ENCODE measurements at places on chromosomes 4 and X. TPM values are rescaled to one million over a fixed set of nuclear protein-coding genes. Genes with fewer than 3 reads are reported as not detected.

The SASH3 gene
- 8.3 TPM for total RNA-seq

The PASD1 gene
- total RNA-seq: not detected

The BEX5 gene
- total RNA-seq: 4.7 TPM

- DNase-seq: no peak
These were observed 127.3 kb downstream of the ATP10D start for GRCh38 chr4:47612116-47613023.

DNA sequence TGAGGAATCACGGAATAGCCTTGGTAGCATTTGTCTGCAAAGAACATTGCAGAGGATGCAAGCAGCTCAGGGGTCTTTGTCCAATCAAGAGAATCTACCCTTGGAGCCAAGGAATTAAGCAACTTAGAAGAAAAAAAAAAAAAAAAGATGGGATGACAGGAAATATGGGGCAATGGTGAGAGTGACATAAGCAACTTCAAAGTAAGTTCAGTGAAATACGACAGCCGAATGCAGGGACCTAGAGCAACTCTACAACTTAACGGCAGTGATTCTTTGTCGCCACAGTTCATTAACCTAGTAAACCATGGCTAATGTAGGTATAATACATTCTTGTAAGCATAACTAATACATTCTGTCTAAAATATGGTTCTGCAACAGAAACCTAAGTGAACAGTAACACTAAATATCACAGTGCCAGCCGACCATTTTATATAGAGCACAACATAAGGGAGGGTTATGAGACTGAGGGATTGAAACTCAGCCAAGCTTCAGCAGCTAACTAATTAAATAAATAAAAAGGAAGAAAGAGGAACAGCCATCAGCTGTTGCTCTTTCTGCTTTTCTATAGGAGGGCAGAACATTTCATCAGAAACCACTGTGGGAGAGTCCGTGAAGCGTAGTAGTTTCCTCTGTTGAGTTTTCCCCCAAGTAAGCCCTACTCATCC lies 74.7 kb downstream of the PPARGC1A start:
- DNase-seq: no peak

DNA sequence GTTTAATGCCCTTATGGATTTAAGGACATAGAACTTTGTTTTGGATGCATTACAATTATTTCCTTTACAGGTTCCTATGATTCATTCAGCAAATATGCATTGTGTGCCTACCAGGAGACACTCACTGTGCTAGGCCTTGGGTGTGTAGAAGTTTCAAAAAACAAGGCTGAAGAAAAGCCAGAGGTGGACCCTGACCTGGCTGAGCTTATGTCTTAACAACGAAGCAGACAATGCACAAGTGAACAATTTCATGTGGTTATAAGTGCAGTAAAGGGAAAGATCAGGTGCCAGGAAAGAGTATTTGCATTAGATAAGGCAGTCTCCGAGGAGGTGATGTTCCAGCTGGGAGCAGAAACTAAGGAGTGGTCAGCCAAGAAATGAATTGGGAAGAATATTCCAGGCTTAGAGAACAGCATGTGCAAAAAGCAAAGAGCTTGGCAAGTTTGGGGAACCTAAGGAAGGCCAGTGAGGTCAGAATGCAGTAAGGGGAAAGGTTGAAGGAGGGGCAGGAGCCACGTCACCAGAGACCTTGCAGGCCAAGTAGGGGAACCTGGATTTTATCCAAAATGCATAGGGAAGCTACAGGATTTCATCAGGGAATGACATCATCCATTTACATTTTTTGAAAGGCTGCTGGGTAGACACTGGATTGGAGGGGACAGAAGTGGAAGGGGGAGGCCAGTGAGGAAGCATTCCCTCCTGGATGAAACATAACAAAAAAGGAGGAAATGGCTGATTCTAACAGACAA lies 193.6 kb downstream of the SOWAHB start:
- no peak for DNase-seq

- no peak for DNase-seq
These were observed 14.8 kb downstream of the TECRL start for GRCh38 chr4:64394469-64394868.

DNA sequence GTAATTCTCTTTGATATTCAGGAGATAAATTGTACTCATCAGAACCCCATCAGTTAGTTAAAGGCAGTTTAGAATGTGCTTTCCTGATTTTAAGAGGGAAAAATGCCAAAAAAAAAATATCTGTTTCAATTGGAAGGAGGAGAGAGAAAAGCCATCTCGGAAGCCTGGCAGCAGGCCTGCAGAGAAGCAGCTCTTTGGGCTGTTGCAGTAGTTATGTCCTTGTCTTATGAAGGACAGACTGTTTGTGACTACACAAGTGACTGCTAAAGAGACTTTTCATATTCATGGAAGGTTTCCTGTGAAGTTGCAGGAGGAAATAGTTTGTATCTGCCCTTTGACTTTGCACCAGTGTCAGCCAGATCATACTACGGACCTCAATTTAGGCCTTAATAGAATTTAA lies 88.8 kb downstream of the DCLK2 start:
- DNase-seq: no peak

DNA sequence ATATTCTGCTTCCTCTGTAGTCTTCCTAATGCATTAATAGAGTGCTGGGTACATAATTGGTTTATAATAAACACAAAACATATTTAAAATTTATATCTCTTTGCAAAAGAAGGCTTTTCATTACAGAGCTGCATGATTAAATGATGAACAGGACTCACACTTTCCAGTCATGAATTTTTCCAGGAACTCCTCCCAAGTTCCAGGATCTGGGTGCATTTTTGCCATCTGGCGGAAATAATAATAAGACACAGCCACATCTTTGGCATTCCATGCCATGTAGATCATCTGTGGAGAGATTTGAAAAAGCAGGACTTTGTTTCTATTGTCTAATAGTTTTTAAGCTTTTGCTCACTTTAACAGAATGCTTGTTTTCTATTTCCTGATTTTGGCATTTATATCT lies 40.2 kb upstream of the SULT1B1 start:
- no peak for DNase-seq

GRCh38 chr4:92066485-92066884 lies 237.3 kb upstream of the GRID2 start:
- no peak for DNase-seq

- no peak for DNase-seq
These were observed 1.2 kb downstream of the WDR44 start for GRCh38 chrX:118347131-118347530.

DNA sequence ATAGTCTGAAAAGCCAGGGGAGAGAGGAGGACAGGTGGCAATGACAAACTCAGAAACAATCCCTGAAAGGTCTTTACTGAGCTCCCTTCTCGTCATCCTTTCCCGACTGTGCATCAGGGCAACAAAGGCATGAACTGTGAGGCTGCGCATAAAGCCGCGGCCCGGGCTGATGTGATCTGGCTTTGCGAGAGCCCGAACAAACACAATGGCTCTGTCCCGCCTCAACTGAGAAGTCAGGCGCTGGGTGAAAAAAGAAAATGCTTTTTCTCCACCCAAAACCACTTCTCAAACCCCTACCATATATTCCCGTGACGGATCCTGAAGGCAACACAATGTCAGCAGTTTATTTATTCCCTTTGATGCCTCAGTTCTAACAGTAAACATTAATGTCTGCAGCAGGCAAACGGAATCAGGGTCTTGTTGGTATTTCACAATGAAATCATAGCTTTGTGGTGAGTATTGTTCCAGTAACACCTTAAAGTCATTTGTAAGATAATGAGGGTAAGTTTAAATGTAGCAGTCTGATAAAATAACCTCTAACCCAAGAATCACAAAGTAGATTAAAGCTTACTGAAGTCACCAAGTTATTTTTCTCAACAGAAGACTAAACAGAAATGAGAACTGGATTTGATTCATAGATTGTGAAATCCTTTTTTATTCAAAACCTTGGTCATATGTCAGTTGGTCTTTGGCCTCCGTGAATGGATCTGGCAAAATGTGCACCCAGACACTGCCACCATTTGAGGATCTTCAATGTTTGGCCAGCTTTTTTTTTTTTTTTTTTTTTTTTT lies 67.4 kb downstream of the APBB2 start:
- no peak for DNase-seq

- DNase-seq: no peak
These were observed 508.0 kb upstream of the CXorf51A start for GRCh38 chrX:147322496-147322895.

DNA sequence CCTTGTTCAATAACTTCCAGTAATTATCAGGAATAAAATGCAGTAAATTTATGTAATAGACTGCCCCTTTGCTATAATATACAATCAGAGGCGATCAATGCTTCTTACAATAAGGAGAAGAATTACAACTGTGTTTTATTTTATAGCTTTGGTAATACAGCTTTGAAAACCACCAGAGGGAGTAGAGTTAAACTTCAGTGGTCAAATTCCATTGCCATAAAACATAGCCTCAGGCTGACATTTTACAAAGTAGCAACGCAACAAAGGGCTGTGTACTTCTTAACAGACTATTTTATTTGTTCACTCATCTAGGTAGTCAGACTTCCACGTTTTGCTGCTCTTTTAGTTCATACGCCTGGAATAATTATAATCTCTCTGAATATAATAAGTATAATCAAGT lies 58.5 kb downstream of the TEX13C start:
- no peak for DNase-seq

DNA sequence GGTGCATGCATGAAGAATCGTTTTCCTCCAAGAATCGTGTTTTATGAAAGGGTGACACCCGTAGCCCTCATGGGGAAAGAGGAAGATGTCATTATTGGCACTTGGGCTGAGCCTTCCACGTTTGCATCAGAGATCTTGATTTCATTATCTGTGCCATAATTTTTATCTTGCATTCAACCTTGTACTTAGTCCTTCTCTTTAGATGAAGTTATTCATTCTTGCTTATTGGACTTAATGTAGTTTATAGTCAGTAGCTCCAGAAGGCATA lies 66.8 kb downstream of the GAB1 start:
- no peak for DNase-seq

DNA sequence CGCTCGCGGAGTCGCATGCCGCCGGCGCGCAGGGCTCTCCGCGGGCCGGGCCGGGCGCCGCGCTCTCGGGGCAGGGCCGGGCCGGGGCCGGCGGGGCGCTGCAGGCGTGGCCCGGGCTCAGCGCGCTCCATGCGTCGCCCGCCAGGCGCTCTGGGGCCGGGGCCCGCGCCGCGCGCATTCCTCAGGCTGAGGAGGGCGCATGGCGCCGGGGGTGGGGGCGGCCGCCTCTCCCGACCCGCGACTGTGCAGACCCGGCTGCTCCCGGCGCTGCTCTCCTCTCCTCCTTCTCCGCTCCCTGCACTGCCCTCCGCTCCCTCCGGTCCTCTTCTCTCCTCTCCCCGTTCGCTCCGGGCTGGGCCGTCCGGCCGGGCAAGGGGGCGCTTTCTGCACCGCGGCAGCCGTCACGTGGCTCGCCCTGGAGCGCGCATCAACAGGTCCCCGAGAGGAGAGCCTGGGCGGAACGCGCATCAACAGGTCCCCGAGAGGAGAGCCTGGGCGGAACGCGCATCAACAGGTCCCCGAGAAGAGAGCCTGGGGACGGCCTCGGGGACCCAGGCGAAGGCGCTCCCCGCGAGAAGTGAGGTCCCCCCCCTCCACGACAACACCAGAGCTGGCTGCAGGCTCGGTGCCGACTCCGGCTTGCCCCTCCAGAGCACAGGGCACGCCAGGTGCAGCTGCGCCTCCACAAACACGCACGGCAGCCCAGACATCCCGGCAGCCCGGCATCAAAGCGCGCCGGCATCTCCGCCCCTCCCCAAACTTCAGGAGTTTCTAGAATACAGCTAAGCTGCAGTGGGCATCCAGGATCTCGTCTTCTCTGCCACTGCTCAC lies 12.9 kb downstream of the PPP2R3B start:
- DNase-seq: no peak

- DNase-seq: no peak
These were observed 161.9 kb downstream of the TENM3 start for GRCh38 chr4:182405087-182405486.

GRCh38 chr4:3630136-3630597 lies 97.9 kb upstream of the LRPAP1 start:
- no peak for DNase-seq

DNA sequence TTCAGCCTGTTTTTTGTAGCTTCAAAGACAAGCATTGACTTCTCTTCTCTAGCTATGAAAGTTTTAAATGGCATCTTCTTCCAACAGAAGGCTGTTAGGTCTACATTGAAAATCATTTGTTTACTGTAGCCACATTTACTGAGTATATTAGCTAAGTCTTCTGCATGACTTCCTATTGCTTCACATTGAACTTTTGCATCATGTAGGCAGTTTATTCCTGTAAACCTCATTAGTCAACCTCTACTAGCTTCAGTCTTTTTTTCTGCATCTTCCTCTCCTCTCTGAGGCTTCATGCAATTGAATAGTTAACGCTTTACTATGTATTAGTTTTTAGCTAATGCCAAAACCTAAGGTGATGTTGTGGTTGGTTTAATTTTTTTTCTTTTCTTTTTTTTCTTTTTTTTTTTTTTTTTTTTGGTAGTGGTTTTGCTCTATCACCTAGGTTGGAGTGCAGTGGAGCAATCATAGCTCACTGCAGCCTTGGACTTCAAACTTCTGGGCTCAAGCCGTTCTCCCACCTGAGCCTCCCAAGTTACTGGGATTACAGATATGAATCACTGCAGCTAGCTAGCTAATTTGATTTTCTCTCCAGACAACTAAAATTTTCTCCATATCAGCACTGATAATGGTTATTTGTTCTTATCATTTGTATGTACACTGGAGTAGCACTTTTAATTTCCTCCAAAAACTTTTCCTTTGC lies 3.4 kb downstream of the UGT2A3 start:
- DNase-seq: no peak

GRCh38 chr4:104976262-104976661 lies 170.4 kb upstream of the TET2 start:
- DNase-seq: no peak

DNA sequence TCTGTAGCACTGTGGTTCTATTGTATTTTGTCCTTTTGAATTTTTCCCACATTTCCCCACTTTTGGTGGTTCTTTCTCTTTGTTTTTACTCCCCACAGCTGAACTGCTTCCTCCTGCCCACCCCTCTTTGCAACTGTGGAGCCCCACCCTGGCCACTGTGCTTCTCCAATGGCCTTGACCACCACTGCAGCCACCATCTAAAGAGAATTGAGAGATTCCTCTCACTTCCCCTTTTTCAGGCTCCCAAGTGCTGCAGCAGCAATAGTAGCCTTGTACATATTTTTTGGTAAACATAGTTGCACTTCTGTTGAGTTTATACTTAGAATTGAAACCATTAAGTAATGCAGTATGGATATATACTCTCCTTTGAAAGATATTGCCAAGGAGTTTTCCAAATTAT lies 51.3 kb upstream of the FRMPD3 start:
- DNase-seq: no peak

Measured in right atrium auricular region (tissue), 2 donors.